AG09319 (cell line): ENCODE measurements at places on chromosomes 4 and X.

DNA sequence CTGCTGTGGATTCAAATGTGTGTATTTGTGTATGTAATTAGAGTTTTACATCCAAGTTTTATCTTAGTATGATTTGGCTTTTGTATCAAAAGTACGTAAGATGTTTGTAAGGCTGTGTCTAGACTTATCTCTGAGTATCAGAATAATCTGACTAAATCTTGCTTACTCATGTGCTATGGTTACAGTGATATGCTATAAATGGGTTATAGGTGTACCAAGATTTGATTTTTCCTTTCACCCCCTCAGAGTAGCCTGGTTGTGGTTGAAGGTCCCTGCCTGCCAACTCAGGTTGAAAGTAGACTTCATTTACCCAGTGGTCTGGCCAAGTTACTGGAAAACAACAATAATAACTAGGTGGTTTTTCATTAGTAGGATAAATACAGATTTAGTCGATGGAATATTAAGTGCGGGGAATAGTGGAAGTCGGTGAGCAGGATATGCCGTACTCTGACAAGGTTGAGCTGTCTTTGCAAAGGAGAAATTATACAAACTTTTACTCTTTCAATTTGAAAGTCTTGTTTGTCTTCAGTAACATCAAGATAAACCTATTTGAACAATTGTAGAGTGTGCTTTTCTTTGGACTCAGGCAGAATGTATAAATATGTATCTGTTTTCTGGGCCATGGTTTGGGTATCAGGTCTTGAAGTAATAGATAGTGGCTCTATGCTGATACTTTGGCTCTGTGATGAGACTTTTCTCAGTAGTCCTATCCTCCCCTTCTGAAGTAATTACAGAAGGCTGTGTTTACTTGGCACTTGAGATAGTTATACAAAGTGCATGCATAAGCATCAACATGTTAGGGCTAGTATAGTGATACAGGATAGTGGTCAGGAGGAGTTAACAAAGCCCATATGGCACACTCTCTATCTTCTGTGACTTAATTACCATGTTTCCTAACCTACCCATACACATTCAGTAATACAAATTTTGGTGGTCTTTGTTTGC, 23.7 kb downstream of the BMP2K start:
- no peak for DNase-seq

- DNase-seq = no peak
Measured at GRCh38 chrX:38170556-38170955, 50.1 kb downstream of the SRPX start.

DNA sequence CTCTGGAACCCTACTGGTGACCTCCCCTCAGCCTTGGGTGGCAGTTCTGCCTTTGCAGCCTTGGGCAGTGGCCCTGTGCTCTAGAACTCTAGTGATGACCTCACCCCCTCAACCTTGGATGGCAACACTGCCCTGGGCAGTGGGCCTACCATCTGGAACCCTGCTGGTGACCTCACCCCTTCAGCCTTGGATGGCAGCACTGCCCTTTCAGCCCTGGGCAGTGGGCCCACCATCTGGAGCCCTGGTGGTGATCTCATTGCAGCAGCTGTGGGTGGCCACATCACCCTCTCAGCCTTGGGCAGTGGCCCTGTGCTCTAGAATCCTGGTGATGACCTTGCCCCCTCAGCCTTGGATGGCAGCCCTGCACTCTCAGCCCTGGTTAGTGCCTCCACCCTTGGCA, 129.3 kb downstream of the RBMX2 start:
- DNase-seq = no peak

DNA sequence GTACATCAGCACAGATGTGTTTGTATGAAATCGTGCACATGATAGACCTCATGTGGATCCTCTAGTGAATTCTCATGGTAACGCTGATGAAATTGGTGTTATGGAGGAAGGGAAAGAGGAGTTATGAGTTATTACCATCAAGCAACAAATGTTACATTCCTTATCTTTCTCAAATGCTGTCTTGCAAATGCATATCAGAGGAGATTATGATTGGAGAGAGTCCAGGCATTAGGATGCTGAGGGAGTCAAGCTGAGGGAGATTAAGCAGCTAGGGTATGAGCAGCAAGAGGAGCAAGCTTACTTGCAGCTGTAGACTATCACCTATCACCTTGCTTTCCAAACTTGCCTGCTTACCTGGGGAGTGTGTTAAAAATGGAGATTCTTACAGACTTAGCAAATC, 36.8 kb upstream of the SFRP2 start:
- no peak for DNase-seq

DNA sequence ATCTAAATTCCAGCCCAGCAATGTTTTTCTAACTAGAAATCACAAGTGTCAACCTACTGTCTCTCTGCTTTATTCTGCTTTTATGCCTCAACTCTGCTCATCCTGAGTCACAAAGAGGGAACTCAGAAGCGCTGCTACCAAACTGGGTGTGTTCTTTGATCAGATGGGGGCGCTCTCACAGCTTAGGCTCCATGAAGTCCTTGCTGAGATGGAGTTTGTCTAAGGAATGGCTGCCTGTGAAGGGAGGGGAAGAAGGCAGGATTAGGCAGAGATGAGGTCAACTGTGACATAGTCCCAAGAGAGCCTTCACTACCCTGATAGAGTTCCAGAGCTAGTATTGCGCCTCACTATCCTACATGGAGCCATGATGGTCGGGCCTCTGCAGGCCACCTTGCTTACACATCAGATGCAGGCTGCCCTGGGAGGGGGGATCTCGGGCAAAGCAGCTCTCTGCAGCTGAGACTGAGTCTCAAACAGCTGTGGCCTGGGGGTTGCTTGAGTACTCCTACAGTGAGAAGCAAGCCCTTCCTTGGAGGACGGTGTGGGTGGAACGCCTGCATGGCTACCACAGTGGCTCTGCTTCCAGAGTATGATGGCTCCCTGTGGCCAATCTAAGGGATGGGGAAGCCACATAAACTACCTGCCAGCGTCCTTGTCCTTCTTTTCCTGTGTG, 219.9 kb downstream of the CCNG2 start:
- no peak for DNase-seq

- no peak for DNase-seq
Measured at GRCh38 chrX:129525896-129526295, 2.6 kb upstream of the SMARCA1 start.

DNA sequence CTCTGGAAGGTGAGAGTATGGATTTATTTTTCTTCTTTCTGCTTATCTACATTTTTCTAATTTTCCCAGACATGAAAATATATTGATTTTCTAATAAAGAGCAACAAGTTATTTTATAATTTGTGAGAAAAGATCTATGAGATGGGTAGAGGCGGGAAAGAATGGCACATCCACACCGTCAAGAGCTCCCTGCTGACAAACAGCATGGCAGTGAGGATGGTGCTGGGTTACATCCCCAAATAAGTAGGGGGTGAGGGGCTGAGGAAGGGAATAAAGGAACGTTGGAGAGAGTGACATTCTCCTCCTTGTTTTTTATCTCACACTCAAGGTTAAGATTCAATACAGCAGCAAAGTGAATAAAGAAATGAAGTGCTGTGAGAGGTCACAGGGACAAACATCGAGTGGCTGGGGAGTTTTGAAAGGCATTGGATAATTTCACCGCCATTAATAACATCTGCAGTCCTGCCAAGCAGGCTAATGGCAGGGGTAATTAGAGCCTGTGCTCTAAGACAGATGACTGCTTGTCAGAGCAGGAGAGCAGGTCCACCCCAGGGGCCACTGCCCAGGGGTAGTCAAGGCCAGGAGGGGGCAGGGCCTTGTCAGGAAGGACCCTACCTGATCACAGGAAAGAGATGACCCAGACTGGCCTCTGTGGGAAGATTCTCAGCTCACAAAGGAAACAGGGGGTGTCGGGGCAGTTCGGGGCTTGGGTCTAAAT, 323.8 kb downstream of the FBXW7 start:
- no peak for DNase-seq

DNA sequence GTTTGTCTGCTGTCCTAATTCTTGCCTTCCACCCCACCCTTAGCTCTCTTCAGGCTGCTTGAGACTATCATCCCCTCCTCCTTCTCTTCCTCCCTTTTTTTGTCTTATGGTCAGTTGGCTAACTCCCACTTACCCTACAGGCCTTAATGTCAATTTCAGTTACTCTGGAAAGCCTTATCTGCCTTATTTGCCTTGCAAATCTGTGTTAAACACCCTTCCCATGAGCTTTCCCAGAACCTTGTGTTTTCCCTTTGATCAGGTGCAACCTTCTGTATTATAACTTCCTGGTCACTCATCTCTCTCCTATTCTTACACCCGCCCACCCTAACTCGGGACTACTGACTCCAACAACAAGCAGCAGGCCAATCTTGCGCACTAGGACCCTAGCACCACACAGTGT, 74.8 kb downstream of the COX18 start:
- no peak for DNase-seq

DNA sequence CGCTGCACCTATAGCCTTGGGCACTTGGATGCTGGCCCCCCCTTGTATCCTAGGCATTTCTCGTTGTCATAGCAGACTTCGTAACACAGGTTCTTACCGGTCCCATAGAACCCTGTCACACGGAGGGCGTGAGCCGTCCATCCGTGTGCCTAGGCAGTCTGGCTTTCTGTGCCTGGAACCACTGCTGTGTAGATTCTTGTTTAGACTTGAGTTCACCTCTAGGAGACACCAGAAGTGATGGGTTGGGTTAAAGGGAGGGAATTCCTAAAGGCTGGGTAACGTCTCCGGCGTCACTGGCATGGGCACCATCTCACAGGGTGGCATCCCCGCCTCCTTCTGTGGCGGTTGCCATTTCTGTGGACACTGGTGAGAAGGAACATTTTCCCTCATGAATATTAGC, 13.5 kb upstream of the NKX1-1 start:
- DNase-seq = no peak

- DNase-seq = no peak
Measured at GRCh38 chrX:106742805-106743204, 16.3 kb downstream of the RNF128 start.

DNA sequence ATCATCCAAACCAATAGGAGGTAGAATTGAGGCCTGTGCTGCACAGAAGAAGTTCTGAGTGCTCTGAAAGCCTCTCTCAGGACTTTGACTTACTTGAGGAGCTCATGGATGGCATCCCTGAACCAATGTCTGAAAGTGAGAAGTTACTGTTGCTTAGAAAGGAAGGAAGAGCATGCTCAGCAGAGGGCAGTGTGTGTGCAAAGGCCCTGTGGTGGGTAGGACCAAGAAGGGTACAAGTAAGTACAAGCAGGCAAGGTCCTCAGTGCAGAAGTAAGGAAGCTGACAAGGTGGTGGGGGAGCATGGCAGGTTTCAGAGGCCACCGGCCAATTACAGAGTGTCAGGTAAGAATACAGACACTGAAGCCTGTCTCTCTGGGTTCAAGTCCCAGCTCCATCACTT, 31.4 kb upstream of the LGI2 start:
- no peak for DNase-seq

DNA sequence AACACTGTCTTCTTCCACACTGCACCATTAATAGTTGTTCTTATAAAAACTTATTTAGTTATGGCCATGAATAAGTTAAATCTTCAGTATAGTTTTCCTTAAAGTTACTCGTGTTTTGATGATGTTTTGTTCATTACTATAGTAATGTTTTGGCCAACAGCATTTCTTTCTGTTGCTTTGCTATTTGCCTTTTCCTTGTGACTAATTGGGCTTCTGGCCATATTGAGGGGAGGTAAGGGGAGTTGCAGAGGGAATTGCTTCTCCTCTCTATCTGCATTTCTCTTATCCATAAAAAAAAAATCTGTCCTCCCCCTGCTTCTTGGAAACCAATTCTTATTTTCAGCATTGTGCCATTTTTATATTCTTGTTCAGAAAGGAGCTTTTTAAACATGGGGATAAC, 42.7 kb upstream of the ZCCHC12 start:
- DNase-seq = no peak

- DNase-seq = no peak
Measured at GRCh38 chrX:128739539-128739938, 687.3 kb upstream of the ACTRT1 start.

DNA sequence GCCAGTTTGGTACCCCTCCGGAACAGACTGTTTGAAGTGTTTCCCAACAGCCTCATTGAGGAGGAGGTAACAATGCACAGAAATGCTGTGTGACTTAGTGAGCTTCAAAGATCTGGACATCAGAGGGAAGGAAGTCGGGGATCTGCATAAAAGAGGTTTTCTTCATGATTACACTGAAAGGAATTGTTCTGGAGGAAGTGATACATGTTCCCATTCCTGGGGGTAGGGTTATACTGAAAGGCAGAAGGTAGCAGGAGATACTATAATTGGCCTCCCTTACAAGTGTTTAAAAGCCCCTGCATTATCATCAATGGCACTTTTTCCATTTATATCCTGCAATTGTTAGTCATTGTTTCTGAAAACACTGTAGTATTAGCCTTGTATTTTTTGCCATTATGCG, 94.0 kb upstream of the DKK2 start:
- no peak for DNase-seq

- peak; percentile 56 for DNase-seq
Measured at GRCh38 chr4:103498161-103499070, 221.4 kb downstream of the TACR3 start.

DNA sequence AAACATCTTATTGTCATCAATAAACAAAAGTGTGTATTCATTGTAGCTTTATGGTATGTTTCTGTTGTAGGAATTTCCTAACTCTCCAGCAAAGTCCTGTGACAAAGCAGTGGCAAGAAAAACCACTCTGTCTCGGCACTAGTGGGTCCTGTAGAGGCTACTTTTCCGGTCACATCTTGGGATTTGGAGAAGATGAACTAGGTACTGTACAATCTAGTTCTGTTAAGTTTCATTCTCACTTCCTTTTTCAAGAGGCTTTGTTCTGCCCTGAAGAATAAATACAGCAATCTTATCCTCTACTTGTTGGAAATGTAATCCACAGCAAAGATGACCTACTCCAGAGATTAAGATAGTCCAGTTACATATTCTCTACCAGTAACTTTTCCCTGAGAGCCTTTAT, 69.3 kb downstream of the HHIP start:
- no peak for DNase-seq

GRCh38 chrX:111041018-111041462, 55.0 kb upstream of the PAK3 start:
- peak; percentile 58 for DNase-seq

GRCh38 chr4:108849611-108850168, 86.8 kb upstream of the ETNPPL start:
- DNase-seq = peak; percentile 54

- DNase-seq = no peak
Measured at GRCh38 chrX:110008011-110008635, 5.2 kb downstream of the TMEM164 start.

DNA sequence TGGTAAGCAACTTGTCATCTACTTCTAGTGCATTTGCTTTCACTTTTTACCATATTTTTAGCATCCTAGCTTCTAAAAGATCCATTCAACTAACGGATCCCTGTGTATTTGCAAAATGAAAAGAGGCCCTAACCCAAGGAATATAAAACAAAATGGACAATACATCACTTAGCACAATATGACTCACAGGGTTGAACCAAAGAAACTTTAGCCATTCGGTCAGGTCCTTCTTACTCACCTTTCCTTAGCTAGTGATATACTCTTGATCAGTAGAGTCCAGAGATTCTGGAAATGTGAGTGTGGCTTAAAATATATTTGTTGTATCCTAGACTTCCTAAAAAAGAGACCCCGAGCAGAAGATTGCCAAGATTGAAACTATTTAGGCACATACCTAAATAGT, 19.5 kb downstream of the TMPRSS11E start:
- no peak for DNase-seq
